ENCODE measurements at places on chromosomes 4 and X.

GRCh38 chr4:185837415-185838103 is 25.6 kb upstream of the SORBS2 start:
- no peak for DNase-seq

DNA sequence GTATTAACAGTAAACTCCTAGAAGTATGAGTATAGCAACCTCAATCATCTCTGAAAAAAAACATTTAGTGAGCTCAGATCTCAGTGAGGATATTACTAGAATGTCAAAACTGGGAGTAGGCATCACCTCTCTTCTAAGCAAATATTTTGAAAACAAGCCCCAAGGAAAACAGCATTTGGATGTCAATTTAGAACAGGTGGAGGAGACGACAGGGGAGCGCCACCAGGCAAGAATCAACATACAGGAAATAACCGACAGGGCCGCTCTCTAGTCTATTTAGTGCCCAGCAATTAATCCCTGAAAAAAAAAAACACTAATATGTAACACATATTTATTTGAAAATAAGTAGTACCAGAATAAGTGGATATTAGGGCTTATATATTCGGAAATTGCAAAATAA is 940.3 kb upstream of the ADGRL3 start:
- DNase-seq, result peak; percentile 3

DNA sequence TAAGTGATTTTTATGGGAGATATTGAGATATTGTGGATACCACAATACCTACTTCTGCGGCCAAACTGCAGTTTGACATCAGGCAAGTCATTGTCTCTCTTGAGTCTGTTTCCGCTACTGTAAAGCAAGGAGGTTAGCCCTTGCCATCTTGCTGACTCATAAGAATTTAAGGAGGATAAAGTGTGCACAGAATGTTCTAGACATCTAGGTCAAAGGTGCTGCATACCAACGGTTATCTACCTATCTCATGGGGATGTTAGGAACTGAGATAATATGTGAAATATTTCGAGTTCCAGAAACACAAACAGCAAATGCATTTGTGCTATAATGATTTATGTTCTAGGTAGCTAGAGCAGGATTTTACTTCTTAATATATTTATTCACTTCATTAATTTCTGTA is 211.5 kb upstream of the NR3C2 start:
- DNase-seq, result no peak

DNA sequence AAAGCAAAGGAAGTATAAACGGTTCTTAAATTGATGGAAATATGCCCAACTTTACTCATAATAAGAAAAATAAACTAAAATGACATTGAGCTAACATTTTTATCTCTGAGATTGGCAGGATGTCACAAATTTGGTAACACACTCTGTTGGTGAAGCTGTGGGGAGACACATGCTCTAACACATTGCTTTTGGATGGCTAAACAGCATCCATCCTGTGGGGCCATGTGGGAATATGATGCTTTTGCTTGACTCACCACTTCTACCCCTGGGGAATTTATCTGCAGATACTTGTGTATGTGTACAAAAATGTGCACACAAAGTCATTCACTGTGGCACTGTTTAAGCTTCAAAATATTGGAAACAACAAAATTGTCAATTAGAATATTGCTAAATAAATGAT is 100.2 kb downstream of the ANAPC4 start:
- no peak for DNase-seq

- no peak for DNase-seq
Observed at GRCh38 chr4:148071009-148071408, 339.1 kb downstream of the ARHGAP10 start.

GRCh38 chrX:115178473-115178872 is 10.7 kb upstream of the RBMXL3 start:
- no peak for DNase-seq

GRCh38 chrX:97705936-97706335 is 822.2 kb downstream of the RPA4 start:
- DNase-seq, result no peak

DNA sequence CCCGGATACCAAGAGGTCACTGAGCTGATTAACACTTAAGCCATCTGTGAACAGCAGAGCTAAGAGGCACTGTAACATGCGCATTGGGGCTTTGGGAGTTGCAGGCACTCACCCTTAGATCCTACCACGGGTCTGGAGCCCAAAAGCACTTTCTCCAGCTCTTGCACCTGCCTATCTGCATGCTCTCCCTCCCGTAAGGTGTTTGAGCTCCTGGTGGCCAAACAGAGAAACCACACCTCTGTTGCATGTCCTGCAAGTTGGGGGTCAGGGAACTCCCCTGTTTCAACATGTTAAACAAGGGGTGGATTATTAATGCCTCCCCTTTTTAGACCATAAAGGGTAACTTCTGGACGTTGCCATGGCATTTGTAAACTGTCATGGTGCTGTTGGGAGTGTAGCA is 49.8 kb downstream of the GYPA start:
- DNase-seq, result no peak

- DNase-seq, result no peak
Observed at GRCh38 chr4:182700362-182701160, 216.6 kb downstream of the DCTD start.

DNA sequence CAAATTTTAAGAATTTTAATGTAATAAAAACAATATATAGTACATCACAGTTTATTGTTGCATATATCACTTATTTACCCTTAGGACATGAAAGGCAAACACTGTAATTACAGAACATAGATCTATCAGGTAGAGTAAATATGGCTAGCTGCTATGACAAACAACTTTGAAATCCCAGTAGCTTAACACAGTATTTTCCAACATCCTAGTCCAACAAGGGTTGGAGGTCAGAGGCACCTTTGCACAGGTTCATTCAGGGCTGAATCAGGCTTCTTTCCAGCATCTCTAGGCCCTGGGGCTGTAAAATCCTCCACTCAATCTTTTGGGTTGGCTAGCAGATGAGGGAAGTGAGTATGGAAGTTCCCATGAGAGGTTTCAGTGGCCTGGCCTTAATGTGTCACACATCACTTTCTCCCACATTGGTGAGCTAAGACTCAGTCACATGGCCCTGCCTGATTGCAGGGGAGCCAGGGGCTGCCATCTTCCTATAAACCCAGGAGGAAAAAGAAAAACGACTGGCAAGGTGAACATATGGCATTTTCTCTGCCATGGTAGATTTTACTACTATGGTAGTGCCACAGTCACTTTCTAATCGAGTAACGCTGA is 32.9 kb downstream of the HERC6 start:
- no peak for DNase-seq

- no peak for DNase-seq
Observed at GRCh38 chr4:98493296-98493695, 165.1 kb downstream of the TSPAN5 start.

GRCh38 chr4:177640864-177641263 is 198.6 kb upstream of the AGA start:
- DNase-seq, result no peak

DNA sequence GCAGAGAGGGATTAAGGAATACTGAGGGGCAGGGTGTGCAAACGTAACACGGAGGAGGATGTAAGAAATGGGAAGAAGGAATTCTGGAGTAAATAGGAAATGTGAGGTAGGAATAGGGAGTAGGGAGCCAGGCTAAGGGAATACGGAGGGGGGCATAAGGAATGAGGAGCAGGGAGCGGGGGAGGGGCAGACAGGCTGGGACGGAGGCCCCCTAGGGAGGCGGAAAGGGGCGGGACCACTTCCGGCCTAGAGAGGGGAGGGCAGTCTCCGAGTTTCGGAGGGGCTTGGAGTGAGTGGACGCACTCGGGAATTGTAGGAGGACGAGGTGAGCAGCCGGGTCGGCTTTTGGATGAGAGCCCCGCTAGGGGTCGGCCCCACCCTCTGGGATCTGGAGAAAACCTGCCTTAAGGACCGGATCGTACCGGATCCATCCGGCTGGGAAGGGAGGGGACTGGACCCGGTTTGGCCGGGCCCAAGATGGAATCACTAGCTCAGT is 612 bp downstream of the MAGED2 start:
- no peak for DNase-seq

- no peak for DNase-seq
Observed at GRCh38 chr4:78797777-78798284, 21.7 kb downstream of the BMP2K start.

DNA sequence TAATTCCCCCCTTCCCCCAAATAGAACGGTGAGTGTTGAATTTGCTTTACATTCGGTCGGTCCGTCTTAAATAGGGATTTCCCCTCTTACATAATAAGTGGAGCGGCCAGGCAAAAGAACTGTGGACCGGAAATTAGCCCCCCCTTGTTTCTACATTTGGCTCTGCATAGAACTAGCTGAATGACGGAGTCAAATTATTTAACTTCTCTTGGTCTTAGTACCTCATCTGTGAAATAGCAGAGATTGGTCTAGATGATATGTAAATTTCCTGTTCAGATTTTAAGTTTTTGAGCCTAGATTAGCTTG is 1.3 kb downstream of the SPATA18 start:
- DNase-seq, result no peak

GRCh38 chr4:48248559-48248953 is 21.1 kb downstream of the TEC start:
- no peak for DNase-seq

- DNase-seq, result no peak
Observed at GRCh38 chrX:82765811-82766210, 742.3 kb upstream of the POU3F4 start.

GRCh38 chr4:88320780-88321373 is 36.5 kb upstream of the PPM1K start:
- DNase-seq, result no peak

DNA sequence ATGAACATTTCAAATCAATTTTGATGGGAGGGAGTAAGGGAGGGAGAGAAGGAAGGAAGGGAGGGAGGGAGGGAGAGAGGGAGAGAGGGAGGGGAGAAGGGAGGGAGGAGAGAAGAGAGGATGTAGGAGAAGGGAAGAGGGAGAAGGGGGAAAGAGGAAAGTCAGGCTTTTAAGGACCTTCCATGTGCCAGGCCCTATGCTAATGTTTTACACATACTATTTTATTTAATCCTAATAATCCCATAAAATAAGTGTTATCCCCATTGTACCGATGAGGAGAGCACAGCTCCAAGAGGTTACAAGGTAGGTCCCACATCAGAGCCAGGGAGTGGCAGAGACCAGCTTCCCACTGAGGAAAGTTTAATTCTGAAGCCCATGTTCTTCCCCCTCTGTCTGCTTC is 341.9 kb downstream of the RAB28 start:
- no peak for DNase-seq

- DNase-seq, result no peak
Observed at GRCh38 chr4:123398853-123399626, 2.4 kb downstream of the SPRY1 start.
